ENCODE measurements at places on chromosomes 11 and 22.

DNA sequence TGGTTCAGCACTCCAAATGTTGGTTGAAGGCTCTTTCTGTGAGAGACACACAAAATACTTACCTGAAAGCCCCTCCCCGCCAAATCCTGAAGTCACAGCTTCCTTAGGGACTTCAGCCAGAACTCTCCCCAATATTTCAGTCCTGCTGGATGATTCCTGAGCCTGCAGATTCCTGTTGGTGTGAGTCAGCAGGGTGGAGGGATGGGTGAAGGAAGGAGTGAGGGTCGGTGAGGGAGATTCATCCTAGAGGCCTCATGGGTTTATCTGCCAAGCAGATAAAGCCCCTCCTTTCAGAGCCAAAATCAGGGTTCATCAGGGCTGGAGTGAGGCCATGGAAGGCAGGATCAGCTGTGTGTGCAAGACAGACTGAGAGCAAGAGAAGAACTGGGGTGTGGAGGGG is 37.9 kb downstream of the SMIM38 start:
- no peak for DNase-seq

DNA sequence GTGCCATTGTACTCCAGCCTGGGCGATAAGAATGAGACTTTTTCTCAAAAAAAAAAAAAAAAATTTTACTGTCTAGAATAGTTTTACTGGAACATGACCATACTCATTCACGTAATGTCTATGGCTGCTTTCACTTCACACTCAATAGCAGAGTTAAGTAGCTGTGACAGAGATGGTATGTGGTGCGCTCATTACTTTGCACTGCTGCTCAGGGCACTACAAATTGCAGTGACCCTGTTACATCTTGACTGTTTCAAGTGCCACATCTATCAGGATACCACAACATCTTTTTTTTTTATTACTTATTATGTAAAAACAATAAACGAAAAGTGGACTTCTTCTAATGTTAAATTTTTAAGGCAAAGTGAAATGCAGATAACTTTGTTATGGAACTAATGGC is 110.3 kb downstream of the ARHGAP20 start:
- DNase-seq: no peak

DNA sequence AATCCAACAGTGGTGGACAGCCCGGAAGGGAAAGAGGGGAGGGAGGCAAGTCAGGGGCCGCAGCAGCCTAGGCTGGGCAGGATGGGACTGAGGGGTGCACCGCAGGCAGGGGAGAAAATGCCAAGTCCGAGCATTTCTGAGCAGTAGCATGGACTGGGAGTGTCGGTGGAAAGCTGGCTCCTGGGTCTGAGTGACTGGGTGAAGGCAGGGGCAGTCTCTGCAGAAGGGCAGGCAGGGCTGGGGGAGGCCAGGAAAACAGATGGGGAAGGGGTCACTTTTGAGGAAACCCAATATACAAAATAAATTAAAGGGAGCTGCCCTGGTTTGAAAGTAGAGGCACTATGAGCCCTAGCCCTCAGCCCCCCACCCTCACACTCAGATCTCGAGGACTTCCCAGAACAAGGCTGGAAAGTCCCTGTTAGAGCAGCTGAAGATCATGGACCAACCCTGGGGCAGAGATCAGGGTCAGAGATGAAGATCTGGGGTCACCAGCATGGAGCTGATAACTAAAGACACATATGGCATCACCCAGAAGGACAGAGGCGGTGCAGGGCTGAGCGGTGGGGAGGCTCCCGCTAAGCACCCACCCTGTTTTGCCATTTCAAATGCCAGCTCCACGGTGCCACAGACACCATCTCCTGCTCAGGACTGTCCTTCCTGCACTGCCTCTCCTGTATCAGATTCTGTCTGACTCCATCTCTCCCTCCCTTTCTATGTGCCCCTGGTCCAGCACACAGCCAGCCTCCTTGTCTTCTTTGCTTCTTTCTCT is 32.4 kb upstream of the ETS1 start:
- DNase-seq: no peak

DNA sequence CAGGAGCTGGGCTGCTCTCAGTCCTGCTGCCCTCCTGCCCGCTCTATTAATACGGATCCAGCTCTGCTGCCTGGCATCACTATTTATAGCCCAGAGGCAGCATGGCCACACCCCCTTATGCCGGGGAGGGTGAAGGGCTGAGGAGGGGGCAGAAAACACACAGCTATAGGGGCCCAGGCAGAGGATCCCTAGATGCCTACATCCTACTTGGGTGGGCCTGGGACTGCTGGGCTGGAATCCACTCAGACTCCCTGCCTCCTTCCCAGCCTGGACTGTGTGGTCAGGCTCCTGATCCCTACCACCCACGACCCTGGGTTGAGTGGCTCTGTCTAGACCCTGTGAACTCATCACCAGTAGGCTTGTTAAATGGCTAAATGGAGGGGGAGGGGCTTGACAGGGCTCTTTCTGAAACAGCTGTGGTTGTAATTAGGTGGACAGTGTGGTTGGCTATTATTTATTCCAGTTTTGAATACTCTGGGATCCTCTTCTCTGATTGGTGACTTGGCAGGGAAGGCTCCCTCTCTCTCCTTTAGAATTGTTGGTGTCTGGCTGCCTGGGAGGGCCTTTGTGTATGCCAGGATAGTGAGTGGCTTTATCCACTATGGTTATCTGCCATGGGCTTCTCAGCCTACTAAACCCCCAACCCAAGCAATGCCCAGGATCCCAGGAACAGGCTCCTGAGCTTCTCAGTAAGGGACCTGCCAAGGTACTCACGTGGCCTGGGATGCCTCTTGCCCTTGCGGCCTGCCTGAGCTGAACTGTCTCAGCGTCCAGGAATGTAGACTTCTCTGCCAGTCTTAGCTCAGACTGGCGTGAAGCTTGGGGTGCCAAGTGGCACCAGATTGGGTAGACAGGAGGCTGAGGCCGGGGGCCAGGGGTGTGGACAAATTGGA is 15.2 kb downstream of the PHLDB1 start:
- DNase-seq: peak; percentile 90

DNA sequence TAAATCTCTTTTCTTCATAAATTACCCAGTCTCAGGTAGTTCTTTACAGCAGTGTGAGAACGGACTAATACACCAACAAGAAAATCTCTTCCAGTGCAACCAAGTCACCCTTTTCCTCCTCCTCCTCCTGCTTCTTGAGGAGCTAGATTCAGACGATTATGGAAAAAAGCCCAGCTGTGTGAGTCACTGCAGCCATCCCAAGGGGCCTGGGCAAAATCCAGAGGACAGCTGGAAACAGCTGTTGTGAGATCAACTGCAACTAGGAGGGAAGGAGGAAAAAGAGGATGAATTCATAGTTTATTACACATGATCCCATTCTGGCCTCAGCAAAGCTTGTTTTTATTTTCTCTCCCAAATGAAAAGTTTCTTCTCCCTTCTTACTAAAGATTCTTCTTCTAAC is 32.9 kb downstream of the RBFOX2 start:
- no peak for DNase-seq
